ENCODE measurements at places on chromosomes 1 and 21.
A peak's percentile ranks its signal among the peaks of the same experiment; 100 is the strongest.

GRCh38 chr21:28074676-28075075 is 918.0 kb downstream of the LTN1 start:
- DNase-seq: no peak

- no peak for DNase-seq
Measured at GRCh38 chr1:40745176-40745575, 38.4 kb upstream of the KCNQ4 start.

GRCh38 chr1:99599678-99600175 is 46.2 kb upstream of the PALMD start:
- no peak for DNase-seq

- no peak for DNase-seq
Measured at GRCh38 chr1:218255090-218255489, 30.0 kb upstream of the RRP15 start.

GRCh38 chr1:204266504-204267034 is 52.8 kb upstream of the GOLT1A start:
- no peak for DNase-seq

GRCh38 chr1:4590756-4591155 is 63.7 kb upstream of the AJAP1 start:
- DNase-seq: no peak

GRCh38 chr1:166822385-166822784 is 16.9 kb upstream of the POGK start:
- DNase-seq: no peak

DNA sequence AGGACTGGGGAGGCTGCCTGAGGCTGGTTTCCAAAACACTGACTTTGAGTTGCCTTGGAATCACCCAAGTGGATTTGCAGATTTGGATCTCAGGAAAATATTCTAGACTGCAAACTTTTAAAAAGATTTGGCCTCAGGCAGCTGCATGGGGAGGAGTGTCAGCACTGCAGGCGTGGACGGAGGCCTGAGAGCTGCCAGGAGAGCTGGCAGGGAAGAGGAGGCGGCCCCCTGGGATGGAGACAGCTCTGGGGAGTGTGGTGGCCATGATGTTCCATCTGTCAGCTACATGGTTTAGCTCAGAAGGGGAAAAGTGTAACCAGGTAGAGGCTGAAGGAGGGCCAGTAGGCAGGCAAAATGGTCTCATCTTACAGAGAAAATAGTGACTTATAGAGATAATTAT is 72.1 kb downstream of the VPS26C start:
- DNase-seq: no peak

- DNase-seq: no peak
Measured at GRCh38 chr1:109535971-109536491, 3.6 kb upstream of the GPR61 start.

GRCh38 chr1:76713535-76713934 is 153.7 kb upstream of the ST6GALNAC5 start:
- DNase-seq: peak; percentile 58

GRCh38 chr1:208524925-208525324 is 280.7 kb upstream of the PLXNA2 start:
- no peak for DNase-seq

DNA sequence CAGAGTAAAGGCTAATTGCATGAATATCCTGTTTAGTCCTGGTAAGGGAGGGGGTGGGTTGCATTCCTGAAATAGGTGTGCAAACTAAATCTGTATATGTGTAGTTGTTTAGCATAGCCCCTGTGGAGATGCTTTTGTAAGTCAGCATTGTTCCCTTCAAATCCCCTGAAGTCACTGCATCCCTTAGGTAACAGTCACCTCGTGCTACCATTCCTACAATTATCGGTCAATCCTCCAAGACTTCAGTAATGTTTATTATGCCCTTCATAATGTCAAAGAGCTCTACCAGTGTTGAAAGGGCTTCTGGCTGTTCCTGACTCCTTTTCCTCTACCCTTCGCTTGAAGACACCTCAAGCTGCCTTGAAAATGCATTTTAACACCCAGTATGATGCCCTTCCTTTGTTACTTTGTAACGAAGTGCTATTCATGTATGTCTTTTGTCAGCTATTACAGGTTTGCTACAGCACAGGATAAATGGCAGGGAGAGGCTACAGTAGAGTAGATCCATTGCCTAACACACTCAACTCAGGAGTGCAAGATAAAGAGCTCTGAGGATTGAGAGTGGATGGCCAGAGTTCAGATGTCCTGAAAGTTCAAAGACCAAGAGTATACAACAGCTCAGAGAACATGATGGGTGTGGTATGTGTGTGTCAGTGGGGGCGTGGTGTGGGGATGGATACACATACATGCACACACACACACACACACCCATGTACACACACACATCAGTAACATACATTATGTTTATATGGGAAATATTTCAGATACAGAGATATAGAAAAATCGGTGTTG is 27.4 kb upstream of the FOXD3 start:
- no peak for DNase-seq
